ENCODE measurements at places on chromosomes 3 and 15.

DNA sequence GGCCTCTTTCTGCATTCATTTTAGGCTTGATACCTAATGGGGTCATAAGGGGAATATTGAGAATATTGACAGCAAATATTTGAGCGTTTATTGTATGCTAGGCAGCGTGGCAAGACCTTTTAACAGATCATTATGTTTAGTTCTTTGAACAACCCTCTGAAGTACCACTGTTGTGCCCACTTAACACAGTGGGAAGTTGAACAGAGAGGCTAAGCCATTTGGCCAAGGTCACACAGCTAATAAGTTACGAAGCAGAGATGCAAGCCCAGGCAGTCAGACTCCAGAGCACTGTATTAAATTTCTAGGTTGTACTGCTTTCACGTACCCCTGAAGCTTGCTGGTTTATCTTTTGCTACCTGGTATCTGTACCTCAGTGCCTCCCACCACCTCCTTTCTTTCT, 1.1 kb downstream of the RAB7A start:
- DNase-seq: no peak

DNA sequence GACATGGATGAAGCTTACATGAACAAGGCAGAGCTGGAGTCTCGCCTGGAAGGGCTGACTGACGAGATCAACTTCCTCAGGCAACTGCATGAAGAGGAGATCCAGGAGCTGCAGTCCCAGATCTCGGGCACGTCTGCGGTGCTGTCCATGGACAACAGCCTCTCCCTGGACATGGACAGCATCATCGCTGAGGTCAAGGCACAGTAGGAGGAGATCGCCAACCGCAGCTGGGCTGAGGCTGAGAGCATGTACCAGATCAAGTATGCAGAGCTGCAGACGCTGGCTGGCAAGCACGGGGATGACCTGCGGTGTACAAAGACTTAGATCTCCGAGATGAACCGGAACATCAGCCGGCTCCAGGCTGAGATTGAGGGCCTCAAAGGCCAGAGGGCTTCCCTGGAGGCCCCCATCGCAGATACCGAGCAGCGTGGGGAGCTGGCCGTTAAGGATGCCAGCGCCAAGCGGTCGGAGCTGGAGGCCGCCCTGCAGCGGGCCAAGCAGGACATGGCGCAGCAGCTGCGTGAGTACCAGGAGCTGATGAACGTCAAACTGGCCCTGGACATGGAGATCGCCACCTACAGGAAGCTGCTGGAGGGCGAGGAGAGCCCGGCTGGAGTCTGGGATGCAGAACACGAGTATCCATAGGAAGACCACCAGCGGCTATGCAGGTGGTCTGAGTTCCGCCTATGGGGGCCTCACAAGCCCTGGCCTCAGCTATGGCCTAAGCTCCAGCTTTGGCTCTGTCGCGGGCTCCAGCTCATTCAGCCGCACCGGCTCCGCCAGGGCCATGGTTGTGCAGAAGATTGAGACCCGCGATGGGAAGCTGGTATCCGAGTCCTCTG, 77.6 kb downstream of the CLDN11 start:
- no peak for DNase-seq

GRCh38 chr15:62121273-62122015, 43.6 kb downstream of the C2CD4B start:
- no peak for DNase-seq

GRCh38 chr3:54619053-54619452, 308.8 kb downstream of the LRTM1 start:
- DNase-seq: no peak

DNA sequence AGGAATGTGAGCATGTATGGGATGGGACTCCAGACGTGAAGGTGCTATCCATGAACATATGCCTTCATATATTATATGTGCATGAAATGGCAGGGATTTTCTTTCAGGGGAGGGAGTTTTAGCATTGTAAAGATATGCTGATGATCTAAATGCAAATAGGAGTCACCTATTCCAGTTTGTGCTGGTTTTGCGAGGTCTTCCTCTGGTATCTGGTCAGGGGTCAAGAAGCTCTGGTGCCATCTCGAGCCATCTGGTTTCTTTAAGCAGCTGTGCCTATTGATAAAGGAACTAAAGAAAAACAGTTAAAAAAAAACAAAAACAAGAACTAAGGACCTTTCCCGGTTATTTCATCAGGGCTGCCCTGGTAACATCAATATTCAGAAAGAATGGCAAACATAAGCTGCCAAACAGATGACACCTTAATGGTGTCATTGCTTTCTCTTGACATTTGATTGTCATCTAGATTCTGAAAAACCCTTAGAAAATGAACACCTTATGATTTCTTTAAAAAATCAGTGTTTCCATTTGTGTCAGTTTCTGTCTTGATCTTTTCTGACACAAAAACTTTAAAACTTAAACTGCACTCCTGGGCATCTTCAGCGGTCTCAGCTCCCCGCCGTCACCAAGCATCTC, 22.7 kb downstream of the APH1B start:
- DNase-seq: no peak

Data from Ammon's horn (tissue), 1 donor.